ENCODE measurements at places on chromosomes 5 and 9.

DNA sequence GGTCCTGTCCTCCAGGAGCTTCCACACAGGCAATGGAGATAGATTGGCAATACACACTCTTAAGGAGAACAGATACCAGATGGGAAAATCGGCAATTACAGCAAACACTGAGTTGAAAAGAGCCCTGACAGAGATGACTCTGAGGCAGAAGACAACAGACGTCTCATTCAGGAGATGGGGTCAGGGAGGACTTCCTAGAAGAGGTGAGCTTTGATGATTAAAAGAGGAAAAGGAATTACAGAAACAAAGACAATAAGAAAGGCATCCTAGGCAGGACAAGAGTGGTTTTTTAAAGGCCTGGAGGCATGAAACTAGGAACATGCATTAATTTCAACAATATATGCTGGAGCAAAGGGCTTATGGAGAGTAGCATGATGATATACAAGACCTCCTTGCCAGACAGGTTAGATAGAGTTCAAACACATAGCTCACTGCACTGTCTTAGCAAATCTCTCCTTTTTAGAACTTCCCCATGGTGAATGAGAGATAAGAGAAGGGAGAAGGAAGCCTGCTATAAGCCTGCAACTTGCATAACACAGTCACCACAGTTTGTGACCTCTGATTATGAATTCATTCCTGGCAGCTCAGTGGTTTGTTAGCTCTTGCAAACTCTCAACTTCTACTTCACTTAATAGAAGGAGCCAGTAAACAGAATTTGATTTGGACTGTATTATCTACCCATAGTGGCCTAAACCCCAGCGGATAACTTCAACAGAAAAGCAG lies 48.5 kb downstream of the SIL1 start:
- DNase-seq, result no peak

GRCh38 chr5:25713259-25713658 lies 1068.5 kb upstream of the CDH10 start:
- DNase-seq, result no peak

DNA sequence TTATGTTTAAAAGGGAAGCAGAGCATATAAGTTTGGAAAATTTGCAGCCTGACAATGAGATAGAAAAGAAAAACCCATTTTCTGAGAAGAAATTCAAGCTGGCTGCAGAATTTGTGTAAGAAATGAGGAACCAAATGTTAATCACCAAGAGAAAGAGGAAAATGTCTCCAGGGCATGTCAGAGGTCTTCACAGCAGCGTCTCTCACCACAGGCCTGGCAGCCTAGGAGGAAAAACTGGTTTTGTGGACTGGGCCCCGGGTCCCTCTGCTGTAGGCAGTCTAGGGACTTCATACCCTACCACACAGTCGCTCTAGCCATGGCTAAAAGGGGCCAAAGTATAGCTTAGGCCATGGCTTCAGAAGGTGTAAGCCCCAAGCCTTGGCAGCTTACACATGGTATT lies 32.1 kb upstream of the HSD17B4 start:
- DNase-seq, result no peak

DNA sequence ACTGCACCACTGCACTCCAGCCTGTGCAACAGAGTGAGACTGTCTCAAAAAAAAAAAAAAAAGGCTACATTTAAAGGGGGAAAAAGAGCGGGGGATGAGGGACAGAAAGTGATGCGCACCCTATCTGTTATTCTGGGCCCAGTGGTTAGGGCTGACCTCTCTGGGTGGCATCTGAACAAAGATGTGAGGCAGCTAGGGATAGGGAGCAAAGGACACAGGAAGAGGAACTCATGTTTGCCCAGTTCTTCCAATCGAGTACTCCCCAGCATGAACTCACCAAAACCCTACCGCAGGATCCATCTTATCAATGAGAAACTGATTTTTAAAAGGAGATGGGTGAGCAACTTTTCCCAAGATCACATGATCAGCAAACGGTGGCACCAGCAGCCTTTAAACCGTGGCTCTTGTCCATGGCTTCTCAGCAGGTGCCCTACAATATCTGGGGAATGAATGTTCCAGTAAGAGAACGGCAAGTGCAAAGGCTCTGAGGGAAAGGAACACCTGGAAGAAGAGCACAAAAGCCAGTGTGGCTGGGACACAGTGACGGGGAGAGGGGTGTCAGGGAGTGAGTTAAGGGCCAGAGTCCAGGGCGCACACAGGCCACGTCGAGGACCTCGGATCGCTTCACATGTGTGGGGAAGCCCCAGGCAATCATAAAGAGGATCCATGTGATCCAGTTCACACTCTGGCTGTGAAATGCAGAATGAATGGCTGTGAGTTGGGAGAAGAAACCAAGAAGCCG lies 22.0 kb downstream of the RAPGEF1 start:
- no peak for DNase-seq

DNA sequence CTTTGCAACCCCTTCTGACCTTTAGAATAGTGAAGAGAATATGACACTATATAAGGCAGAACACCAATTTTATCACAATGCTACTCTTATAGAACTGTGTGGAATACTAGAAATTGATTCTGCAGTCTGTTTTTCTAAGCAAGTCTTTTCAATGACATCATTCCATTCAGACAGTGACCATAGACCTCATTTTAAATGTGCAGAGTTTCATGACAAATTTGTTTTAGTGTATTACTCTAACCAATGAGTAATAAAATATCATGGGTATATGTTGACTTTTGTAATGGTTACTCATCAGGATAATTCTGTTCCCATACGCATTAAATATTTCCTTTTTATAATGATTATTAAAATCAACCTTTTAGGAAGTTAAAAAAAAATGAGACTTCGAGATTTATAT lies 219.9 kb downstream of the COX7C start:
- no peak for DNase-seq

DNA sequence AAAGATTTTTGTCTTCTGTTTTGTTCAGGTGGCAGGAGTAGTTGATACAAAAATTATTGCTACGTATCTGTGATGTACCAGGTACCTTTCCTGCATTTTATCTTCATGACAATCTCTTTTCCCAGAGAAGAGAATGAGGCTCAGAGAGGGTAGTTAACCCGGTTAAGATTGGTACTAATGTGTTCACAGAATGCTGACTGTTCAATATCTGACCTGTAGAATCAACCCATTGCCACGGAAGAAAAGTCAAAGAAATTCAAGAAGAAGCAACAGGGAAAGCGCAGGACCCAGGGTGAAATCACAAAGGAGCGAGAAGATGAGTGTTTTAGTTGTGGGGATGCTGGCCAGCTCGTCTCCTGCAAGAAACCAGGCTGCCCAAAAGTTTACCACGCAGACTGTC lies 11.8 kb downstream of the RAB24 start:
- DNase-seq, result no peak

GRCh38 chr9:75599126-75599525 lies 291.3 kb upstream of the PCSK5 start:
- no peak for DNase-seq

GRCh38 chr5:10704949-10705621 lies 55.9 kb downstream of the DAP start:
- DNase-seq, result no peak

- DNase-seq, result no peak
Measured at GRCh38 chr9:99809586-99810319, 11.9 kb upstream of the NR4A3 start.

DNA sequence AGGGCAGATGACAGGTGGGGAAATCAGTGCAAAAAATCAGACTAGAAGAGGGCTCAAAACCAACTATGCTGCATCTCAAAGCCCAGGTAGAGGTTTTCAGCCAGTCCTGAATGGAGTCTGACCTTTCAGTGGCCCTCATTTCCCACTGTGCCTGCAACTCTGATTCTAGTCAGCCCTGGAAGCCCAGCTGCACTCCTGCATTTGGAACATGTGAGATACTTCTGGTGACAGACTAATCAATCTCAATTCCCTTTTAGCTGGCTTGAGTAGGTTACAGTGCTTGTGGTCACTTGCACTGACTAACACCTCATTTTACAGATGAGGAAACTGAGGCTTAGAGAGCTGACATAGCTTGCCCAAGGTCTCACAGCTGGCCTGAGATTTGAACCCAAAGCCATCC lies 7.9 kb upstream of the ACSL6 start:
- DNase-seq, result no peak

GRCh38 chr9:35225677-35226076 lies 63.9 kb downstream of the UNC13B start:
- no peak for DNase-seq

Measured in stimulated activated CD8-positive, alpha-beta memory T cell treated with anti-CD3 and anti-CD28 coated beads, Interleukin-15, amount 100 ng/mL, for 4 hours (primary cell).